Activated naive CD4-positive, alpha-beta T cell treated with anti-CD3 and anti-CD28 coated beads, Interleukin-2, amount 50 U/mL, for 16 hours (primary cell): ENCODE measurements at places on chromosomes 6 and 20.

DNA sequence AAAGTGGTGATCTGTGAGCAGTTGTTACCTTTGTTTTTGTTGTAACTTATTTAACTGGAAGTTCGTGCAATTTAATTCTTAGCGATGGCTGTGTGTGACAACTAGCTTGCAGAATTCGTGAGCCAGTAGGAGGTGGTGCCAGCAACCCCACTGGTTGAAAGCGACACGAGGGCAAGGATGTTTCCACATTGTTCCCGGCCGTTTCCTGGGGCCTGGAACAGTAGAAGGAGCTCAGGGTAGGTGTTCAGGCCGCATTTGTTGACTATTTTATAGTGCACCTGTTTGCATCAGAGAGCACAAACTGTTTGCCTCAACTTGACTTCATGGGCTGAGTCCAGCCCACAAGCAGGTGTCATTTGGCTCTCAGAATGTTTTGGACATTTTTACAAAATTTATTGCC is 112.1 kb upstream of the PTPN1 start:
- no peak for DNase-seq

DNA sequence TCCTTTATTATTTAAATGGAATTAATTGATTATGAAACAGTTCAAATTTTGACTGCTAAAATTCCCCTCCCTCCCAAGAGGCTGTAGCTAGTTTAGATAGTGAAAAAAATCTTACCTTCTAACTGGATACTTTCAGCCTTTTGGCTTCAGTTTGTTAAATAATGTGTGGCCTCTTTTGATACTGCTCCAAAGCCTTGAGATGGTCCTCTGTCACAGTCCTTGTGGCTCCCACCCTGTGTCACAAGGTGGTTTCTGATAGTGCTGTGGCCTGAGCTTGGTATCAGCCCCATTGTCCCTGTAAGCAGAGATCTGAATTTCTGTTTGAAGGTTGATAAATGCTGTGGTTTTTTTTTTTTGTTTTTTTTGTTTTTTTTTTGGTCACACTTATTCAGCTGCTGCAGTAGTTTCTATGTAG is 20.8 kb downstream of the PANK2 start:
- DNase-seq = no peak

GRCh38 chr20:25310921-25311728 is 63.2 kb downstream of the PYGB start:
- DNase-seq = peak; percentile 5

- DNase-seq = no peak
These were observed 45.9 kb downstream of the TFAP2B start for GRCh38 chr6:50864601-50865000.

DNA sequence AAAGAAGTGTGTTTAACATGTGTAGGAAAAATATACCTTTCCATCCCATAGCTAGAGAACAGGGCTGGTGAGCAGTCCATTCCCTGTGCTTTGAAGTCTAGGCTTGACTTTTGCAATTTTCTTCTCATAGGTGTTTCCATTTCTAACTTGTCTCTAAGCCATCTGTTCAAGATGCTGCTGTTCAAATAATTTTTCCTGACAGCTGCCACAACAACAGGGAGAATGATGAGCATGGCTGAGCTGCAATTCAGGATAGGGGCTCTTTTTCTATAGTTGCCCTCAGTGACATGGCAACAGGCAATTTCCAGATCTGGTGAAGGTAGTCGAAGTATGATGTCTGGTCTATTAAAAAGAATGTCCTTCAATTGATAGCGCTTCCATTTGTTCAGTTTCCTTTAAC is 103.0 kb upstream of the HS3ST5 start:
- no peak for DNase-seq

- no peak for DNase-seq
These were observed 346.4 kb downstream of the CDC5L start for GRCh38 chr6:44733868-44734267.

DNA sequence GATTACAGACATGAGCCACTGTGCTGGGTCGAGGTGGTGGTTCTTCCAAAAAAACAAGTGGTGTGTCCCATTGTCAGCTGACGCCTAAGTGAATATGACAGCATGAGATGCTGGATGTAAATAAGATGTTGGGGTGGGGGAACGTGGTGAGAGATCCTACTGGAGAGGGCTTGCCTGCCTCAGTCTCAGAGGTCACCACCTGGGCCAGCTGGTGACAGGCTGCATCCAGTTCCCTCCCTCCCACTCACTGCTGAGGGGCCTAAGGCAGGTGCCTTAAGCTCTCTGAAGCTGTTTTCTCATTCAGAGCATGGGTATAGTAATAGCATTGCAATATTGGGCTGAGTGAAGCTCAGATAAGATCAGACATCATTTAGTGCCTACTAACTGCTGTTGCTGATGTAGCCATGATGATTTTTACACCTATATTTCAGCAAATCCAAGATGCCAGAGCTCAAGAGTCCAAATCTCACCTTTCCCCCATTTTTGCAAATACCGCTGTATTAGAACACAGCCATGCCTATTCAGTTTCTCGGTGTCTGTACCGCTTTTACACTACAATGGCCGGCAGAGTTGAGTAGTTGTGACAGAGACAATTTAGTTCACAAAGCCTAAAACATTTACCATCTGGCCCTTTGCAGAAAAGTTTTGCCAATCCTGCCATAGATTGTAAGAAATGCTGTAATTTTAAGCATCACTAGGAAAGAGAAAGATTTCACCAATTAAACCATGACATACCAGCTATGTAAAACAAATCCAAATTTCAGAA is 171.3 kb downstream of the ANKRD60 start:
- DNase-seq = no peak

DNA sequence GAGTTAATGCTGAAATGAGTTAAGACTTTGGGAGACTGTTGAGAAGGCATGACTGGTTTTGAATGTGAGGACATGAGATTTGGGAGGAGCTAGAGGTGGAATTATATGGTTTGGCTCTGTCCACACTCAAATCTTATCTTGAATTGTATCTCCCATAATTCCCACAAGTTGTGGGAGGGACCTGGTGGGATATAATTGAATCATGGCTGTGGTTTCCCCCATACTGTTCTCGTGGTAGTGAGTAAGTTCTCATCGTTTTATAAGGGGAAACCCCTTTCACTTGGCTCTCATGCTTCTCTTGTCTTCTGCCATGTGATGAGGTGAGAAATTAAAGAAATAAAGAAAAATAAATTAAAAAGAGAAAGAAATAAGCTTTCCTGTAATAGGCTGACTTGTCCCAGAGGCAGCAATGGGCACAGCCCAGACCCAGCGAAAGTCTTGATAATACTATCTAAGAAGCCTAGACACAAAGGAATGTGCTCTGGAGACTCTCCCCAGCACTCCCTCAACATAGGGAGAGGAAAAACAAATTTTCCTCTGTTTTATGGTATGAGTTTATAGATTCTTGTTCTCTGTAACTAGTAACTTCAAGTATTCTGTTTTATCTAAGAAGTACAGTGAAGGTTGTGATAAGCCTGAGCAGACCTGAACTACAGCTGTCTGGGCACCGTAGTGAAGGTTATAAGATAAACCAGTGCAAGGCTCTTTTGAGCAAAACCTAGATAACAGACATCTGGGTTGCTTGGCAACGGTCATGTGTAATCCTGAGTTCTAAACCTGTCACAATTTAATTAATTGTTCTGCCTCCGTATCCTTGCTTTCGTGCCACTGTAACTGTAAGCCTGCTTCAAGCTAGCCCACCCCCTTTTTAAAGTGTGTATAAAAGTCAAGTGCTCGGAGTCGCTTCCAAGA is 88.9 kb upstream of the ECI2 start:
- no peak for DNase-seq

DNA sequence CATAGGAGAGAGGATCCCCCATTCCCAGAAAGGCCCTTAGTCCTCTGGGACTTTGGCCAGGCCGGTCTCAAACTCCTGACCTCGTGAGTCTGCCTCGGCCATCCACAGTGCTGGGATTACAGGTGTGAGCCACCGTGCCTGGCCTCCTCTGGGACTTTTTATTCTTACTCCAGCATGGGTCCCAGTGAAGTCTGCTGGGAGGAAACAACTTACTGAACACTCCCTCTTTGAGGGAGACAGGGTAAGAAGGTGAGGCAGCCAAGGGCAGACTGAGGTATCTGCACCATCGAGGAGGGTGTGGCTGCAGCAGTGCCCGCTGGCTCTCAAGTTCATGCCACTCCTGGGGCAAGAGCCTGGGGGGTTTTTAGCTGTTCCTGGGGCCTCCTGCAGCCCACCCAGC is 2.4 kb downstream of the BAK1 start:
- no peak for DNase-seq

DNA sequence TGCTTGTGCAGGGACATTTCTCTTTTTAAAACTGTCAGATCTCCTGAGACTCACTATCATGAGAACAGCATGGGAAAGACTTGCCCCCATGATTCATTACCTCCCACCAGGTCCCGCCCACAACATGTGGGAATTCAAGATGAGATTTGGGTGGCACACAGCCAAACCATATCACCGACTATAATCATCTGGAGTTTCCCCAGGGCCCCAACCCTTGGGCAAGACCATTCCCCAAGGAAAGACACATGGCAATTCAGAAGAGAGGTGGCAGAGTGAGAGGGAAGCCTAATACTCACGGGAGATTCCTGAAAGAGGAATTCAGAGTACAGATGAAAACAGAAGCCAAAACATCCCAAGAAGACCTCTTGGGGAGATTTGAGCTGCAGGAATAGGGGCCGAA is 291.0 kb upstream of the PLCB4 start:
- no peak for DNase-seq

- no peak for DNase-seq
These were observed 167.0 kb upstream of the EXOC2 start for GRCh38 chr6:859936-860335.

DNA sequence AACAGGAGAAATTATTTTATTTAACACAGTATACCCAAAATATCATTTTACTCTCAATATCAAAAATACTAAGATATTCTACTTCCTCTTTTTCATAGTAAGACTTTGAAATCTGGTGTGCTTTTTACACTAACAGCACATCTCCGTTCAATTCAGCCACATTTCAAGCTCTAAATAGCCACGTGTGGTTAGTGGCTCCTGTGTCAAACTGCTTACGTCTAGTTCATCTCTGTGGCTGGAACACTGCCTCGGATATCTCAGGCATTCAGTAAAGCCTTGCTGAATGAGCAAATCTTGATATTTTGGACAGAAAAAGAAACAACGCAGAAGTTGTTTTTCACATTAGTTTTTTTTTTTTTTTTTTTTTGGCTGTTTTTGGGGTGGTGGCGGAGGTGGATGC is 136.1 kb downstream of the EYA4 start:
- DNase-seq = no peak

GRCh38 chr6:12939314-12939713 is 222.7 kb downstream of the PHACTR1 start:
- DNase-seq = no peak

DNA sequence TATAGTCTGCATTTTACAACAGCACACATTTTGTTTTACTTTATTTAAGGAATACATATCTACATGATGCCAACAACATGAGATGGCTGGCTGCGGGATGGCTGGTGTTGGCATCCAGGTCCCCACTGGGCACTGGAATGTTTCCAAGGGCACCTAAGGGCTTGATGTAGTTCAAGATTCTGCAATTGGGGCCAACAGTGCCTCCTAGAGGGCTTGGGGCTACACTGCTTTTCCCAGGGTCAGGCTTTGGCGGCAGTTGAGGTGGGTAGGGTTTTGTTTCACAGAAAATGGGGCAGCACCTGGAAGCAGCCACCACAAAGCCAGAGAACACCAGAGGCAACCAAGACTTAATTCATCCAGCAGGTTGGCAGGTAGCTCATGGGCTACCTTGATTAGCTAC is 202.2 kb upstream of the PRND start:
- DNase-seq = no peak

GRCh38 chr6:16762268-16762549 is 949 bp upstream of the ATXN1 start:
- DNase-seq = no peak
